Upper lobe of right lung (tissue), 1 donor: ENCODE measurements at places on chromosomes 6 and 20.
A peak's percentile ranks its signal among the peaks of the same experiment; 100 is the strongest.

- peak; percentile 51 for DNase-seq
Observed at GRCh38 chr20:63130658-63131577, 85.0 kb downstream of the YTHDF1 start.

- DNase-seq, result no peak
Observed at GRCh38 chr20:33568378-33568777, 78.5 kb downstream of the CBFA2T2 start.

- no peak for DNase-seq
Observed at GRCh38 chr6:151060766-151061531, 178.8 kb upstream of the AKAP12 start.

- DNase-seq, result no peak
Observed at GRCh38 chr6:40196135-40196518, 261.9 kb upstream of the MOCS1 start.

- no peak for DNase-seq
Observed at GRCh38 chr20:38434301-38434741, 807 bp downstream of the SNHG17 start.

GRCh38 chr6:163714179-163714578, 299.7 kb downstream of the QKI start:
- DNase-seq, result no peak

DNA sequence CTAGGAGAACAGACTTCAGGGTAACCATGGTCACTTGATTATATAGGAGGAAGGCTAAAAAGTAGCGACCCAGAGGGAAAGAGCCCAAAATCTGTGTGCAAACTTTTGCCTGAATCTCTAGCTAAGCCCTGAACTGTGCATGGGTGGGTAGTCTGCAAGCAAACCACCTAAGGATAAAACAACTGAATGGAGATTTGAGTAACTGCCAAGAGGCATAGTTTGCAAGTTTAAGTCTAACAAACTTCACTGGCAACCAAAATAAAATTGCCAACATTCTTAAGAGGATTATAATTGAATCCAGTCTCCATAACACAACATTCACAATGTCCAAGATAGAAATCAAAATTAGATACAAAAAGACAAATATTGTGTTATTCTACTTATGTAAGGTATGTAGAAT, 192.0 kb upstream of the PLN start:
- no peak for DNase-seq

GRCh38 chr20:24146231-24146634, 157.7 kb upstream of the GGTLC1 start:
- no peak for DNase-seq

- no peak for DNase-seq
Observed at GRCh38 chr6:751765-752164, 58.8 kb upstream of the EXOC2 start.

GRCh38 chr6:4727671-4728435, 48.4 kb upstream of the CDYL start:
- DNase-seq, result no peak

- DNase-seq, result no peak
Observed at GRCh38 chr6:100693249-100693927, 187.7 kb downstream of the ASCC3 start.

GRCh38 chr6:14997507-14997906, 248.4 kb upstream of the JARID2 start:
- DNase-seq, result no peak

- no peak for DNase-seq
Observed at GRCh38 chr20:4046311-4046924, 31.1 kb upstream of the RNF24 start.

- DNase-seq, result no peak
Observed at GRCh38 chr6:130780122-130780521, 47.1 kb upstream of the SMLR1 start.

GRCh38 chr20:50272724-50273446, 82.3 kb downstream of the CEBPB start:
- no peak for DNase-seq

DNA sequence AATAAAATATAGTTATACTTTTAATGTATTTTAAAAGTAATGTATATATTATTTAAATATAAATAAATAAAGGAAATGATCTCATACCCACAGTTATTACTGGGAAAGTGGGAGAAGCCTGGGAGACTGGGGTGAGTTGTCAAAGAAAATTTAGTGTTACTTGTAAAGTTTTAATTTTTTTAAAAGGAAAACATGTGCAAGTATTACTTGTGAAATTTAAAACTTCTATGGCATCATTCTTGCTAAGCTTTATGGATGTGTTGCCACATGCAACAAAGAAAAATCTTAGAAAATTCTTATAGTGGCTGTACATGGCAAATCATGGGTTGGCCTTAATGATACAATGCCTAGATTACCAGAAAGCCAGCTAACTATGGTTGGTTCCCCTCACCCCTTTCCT, 194.0 kb upstream of the KCNK16 start:
- no peak for DNase-seq

- DNase-seq, result no peak
Observed at GRCh38 chr6:21202521-21202920, 391.0 kb upstream of the SOX4 start.

DNA sequence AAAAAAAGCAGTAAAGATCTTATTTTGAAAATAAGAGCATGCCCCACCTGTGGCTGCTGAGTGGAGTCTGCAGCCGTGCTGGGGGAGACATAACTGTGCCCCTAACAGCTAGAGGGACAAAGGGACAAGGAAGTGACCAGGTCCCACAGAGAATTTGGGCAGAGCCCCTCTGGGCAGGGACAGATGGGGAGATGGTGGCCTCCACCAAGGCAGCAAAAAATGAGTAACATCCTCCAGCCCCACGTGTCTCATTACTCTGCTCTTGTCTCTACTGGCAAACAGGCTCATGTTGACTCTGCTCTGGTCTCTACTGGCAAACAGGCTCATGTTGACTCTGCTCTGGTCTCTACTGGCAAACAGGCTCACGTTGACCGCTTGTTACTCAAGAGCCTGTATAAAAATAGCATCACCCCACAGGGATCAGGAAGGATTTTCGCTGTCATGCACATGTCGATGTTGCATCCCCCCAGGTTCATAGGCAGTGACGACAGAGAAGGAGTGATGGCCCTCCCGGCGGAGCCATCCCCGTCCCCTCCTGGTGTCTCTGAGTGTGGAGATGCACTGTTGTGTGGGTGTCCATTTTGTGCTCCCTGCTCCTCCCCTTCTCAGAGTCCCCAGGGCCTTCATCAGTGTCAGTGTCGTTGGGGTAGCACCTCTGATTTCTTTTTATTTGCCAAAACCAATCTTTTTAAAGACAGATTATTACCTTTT, 17.3 kb upstream of the PCMTD2 start:
- DNase-seq, result peak; percentile 40

- no peak for DNase-seq
Observed at GRCh38 chr6:148438632-148439031, 96.0 kb downstream of the SASH1 start.

GRCh38 chr6:44100088-44100550, 27.1 kb downstream of the MRPL14 start:
- DNase-seq, result no peak

DNA sequence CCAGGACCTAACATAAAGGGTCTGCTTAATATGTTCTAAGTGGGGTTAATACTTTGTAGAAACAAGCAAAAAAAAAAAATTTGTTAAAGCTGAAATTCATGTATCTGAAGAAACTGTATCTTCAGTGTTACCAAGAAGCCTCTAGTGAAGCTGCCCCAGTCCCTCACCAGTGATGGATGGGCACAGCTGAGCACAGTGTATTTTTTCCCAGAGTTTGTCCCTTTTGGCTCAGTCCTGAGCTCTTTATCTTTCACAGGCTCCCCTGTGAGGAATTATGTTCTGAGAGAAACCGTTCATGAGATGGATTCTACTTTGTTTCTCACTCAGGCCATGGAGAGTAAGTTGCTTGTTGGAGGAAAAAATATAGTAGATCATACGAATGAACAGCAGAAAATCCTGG, 38.4 kb downstream of the KIF3B start:
- no peak for DNase-seq

DNA sequence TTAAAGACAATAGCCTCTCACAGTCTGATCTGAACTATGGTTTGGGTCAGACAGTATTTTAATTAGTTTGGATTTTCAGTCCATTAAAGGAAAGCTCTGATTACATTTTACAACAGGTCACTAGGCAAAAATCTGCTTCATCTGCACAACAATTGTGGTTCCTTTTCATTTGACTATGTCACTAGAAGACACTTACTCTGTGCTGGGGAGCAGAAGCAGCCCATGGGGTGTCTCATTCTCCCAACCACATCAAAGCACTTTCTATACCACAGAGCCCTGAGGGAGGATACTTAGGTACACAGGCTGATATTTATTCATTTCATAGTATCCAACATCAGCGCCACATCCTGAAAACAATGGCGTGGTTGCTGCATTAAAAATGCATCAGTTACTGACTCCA, 36.6 kb upstream of the HDAC2 start:
- DNase-seq, result no peak

DNA sequence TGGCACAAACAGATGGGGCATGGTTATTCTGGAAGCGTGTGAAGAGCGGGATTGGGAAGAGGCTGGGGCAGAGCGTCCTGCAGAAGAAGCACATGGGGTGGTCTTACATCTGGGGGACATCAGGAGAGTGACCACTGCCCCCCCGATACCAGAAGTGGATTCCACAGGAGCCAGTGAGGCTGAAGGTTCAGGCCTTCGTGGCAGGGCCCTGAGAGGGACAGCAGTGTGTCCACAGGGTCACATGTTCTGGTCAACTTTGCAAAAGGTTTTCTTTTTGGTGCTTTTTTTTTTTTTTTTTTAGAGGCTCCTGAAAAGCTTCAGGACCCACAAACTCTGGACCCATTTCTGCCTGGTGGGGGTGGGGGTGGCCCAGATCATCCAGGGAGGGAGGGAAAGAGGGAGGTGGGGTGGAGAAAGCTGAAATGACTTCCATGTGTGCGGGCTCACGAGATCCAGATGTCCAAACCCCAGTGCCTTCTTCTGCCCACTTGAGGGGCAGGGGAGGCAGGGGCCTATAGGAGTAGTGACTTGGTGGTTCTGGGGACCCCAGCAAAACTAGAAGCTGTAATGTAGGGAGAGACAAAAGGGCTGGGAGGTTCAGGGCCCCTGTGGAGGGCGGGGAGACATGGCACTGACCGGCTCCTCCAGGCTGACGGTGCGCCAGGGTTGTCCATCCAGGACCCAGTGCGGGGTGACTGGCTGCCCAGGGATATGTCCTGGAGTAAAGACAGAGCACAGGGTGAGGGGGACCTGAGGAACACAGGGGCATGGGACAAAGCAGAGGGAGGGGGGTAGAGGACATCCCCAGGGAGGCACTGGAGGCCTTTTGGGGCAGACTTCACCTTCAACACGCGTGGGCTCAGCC, 2.7 kb downstream of the ADAM33 start:
- DNase-seq, result no peak

DNA sequence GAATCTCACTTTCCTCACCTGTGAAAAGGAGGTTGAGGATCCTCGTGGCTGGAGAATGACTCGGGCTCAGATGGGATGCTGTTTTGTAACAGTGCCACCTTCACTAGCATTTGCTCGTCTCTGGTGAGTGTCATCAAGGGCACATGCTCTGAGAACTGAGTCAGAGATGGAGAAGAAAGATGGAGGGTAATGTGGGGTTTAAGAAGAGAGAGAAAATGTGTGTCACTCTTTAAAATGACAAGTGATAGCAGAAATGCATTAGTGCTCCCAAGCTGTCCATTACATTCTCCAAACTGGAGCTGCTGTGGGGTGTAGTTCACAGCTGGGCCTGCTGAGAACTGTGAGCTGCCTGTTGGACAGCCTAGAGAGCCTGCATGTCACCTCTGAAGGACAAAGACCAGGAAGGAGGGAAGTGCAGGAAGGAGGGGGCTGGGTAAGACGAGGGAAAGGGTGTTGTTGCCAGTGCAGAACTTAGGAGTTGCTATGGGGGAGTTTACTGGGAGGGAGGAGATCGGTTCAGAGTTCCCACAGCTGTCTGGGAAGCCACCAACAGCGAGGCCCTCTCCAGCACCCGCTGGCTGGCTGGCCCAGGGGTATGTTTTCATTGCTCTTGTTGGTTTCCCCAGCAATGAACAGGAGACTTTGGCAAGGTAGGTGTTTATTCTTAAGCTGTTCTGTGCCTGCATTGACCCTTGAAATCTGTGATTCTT, 19.8 kb downstream of the GMPR start:
- no peak for DNase-seq

GRCh38 chr20:48972816-48973215, 51.3 kb downstream of the ARFGEF2 start:
- DNase-seq, result no peak

GRCh38 chr6:134706153-134706552, 243.7 kb downstream of the ALDH8A1 start:
- DNase-seq, result no peak

DNA sequence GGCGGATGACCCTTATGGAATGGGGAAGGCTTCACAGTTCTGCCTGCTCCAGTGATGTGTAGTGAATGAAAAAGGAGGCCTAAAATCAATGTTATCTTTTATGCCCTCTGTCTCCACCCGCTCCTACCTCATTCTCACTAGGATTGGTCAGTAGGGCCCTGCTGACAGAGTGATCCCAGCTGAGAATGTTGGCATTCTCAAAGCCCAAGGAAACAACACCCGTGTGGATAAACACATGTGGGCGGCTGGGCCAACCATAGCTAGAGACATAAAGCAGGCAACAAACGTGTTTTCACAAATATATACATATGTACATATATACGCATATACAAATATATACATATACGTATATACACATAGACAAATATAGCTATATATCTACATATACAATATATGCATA, 4.5 kb downstream of the RIPK1 start:
- no peak for DNase-seq

DNA sequence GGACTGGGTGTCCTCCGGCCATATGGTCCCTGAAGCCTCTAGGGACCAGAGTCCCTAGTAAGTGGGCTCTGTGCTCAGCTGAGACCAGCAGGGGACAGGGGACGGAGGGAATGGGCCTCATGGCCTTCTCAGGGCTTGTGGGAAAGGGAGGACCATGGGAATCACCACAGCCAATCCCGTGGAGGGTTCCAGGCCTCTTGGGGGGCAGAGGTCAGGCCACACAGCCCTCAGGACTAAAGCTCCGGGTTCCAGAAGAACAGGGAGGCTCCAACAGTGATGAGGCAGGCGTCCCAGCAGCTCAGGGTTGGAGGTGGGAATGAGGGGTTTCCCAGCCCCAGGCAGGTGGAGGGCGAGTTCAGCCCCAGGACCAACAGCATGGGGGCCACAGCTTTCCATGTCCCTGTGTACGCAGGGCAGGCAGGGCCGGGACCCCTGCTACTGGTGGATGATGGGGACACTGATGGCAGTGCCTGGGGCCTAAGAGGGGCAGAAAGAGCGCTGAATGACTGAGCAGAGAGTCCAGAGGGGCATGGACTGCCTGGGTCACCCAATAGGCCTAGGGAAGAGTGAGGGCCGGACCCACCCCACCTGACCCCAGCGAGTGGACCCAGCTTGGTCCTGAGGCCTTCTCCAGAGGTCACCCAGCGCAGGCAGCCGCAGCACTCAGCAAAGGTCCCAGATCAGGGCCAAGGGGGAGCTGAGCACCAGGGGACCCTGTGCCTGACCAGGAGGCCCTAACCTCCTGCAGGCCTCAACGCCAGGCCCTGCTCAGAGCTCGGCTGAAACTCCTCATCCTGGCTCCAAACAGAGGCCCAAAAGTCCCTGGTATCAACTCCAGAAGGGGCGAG, 8.8 kb downstream of the MYL9 start:
- no peak for DNase-seq

GRCh38 chr6:97095311-97095850, 170.9 kb downstream of the KLHL32 start:
- no peak for DNase-seq

- no peak for DNase-seq
Observed at GRCh38 chr6:12729467-12729866, 12.9 kb downstream of the PHACTR1 start.

- no peak for DNase-seq
Observed at GRCh38 chr6:70130865-70131264, 172.0 kb downstream of the COL9A1 start.
